GM23338 (cell line): ENCODE measurements at places on chromosomes 2 and 18. TPM values are rescaled to one million over a fixed set of nuclear protein-coding genes. Genes with fewer than 3 reads are reported as not detected.

The AQP12A gene
- polyA plus RNA-seq = not detected in 2 replicates

The GCG gene
- not detected in 2 replicates for polyA plus RNA-seq

The UGT1A1 gene
- not detected in 2 replicates for polyA plus RNA-seq

The PRLH gene
- polyA plus RNA-seq = not detected in 2 replicates

The SRD5A2 gene
- 0.05 TPM in 1 of 2 replicates, not detected in the other for polyA plus RNA-seq
